Right ventricle myocardium superior (tissue), 1 donor: ENCODE measurements at places on chromosomes 4 and X. TPM values are rescaled to one million over a fixed set of nuclear protein-coding genes. Genes with fewer than 3 reads are reported as not detected.

- DNase-seq, result peak; percentile 71
These were observed 80.4 kb upstream of the GPC4 start for GRCh38 chrX:133495464-133496391.

- DNase-seq, result no peak
These were observed 159.1 kb upstream of the PSAPL1 start for GRCh38 chr4:7593646-7594412.

- no peak for DNase-seq
These were observed 28.9 kb downstream of the SNX25 start for GRCh38 chr4:185238215-185238681.

Gene EDA2R
- total RNA-seq, result 1.0 TPM

Gene MAGEC3
- not detected for total RNA-seq

DNA sequence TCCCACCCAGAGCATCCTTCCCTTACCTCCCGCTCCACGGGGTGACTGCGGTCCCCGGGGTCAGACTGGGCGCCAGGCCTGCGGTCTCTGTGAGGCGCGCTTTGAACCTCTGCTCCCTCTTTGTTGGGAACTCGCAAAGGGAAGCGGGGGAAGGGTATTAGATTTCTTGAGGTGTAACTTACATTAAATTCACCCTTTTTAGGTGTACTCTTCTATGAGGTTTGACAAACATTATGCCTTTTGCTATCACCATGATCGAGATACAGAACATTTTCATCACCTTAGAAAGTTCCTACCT is 569 bp downstream of the DCK start:
- no peak for DNase-seq

Gene MAOB
- 133 TPM for total RNA-seq

- DNase-seq, result no peak
These were observed 62.5 kb upstream of the GPR174 start for GRCh38 chrX:79081895-79082512.

DNA sequence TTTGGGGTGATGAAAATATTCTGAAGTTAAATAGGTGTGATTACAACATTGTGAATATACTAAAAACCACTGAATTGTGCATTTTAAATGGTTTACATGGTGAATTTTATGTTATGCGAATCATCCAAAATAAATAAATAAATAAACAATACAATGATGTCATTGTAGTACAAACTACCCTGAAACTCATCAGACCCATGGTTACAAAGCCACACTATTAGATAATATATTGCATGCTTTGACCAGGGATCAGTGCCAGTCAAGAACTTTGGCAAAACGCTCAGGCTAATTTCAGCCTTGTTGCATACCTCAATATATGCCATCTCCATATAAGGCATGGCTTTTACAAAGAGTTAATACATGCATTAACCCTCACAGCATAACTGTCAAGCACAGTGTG is 45.5 kb upstream of the XIAP start:
- no peak for DNase-seq

DNA sequence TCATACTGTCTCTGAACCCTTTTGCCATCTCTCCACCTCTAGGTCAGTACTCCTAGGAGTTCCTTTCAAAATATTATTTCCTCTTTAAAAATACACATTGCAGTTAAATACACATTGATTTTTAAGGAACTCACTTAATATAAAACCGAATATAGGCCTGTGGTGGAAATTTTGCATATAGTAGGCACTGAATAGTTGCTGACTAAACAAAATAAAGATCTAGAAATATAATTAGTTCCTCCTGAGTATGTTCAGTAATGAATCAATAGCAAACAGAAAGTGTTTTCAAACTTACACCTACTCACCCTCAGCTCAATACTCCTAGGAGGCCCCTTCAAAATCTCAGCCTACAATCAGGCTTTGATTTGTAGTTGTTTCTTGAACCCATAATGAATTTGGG is 61.5 kb downstream of the IGSF1 start:
- DNase-seq, result no peak

Gene FAM53A
- 1.0 TPM for total RNA-seq

GRCh38 chr4:38310446-38311043 is 350.3 kb downstream of the PTTG2 start:
- no peak for DNase-seq

Gene IKBKG
- 15.6 TPM for total RNA-seq

GRCh38 chr4:88597970-88598660 is 5.8 kb downstream of the HERC3 start:
- DNase-seq, result no peak

DNA sequence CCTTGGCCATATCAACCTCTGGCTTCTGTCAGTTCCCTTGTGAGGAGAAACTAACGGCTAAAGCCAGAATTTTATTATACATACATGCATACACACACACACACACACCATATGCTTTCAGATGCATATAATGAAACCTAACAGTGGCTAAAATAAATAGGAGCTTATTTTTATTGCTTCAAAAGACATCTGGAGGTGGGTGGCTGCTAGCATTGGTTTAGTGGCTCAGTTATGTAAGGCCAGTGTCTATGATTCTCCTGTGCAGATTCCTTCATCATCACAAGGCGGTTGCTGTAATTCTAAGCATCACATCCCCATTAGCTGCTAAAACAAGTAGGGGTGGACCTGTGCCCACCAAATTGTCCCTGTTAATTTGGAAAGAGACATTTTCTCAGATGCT is 110.8 kb downstream of the MAPK10 start:
- no peak for DNase-seq

DNA sequence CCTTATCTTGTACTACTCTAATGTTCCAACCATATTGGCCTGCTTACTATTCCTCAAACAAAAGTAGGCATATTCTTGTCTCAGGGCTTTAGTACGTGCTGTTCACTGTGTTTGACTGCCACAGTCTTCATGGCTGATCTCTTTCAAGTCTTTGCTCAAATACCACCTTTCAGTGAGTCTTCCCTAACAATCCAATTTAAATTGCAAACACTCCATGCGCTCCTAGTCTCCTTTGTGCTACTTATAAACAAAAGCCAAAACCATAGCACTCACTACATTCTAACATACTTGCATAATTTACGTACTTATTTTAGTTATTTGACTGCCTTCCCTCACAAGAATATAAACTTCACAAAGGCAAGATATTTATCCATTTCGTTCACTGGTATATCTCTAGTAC is 1.7 kb upstream of the ART3 start:
- DNase-seq, result no peak

DNA sequence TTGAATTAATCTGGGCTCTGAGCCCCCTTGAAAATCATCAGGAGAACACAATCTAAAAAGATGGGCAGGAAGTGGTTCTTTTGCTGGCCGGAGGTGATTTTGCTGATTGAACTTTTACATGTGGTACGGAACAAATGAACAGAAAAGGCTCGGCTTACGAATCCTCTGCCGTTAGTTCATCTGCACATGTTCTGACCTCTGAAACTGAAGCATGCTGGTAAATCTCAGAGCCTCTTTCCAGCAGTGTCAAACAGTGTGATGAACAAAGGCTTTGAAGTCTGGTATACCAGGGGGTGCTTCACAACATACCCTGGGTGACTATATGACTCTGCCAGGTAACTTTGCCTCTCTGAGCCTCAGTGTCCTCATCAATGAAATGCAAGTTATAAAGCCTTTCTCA is 194.2 kb upstream of the C1QTNF7 start:
- no peak for DNase-seq

Gene FGF5
- 0.91 TPM for total RNA-seq

GRCh38 chr4:57148831-57149505 is 38.8 kb upstream of the IGFBP7 start:
- no peak for DNase-seq

Gene NXF2
- total RNA-seq, result not detected

Gene HPGD
- total RNA-seq, result 1.3 TPM

DNA sequence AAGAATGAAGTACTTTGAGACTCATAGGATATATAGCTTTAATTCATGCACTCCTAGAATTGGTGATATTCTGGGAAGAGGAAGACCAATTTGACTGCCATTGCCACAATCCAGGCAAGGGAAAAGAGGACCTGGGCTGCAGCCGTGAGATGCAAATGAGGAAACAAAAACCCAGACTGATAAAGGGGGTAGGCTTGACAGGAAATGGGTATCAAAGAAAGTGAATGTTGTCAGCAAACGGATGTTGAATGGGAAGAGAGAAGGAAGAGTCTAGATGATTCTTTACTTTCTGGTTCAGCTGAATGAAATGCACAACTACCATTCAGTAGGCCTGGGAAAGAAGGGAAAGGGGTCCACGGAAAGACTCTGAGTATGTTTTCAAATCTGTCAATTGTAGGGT is 17.1 kb upstream of the ARHGEF6 start:
- no peak for DNase-seq

Gene CA5B
- 2.8 TPM for total RNA-seq

GRCh38 chr4:114780205-114780604 is 181.6 kb downstream of the UGT8 start:
- DNase-seq, result no peak

Gene CDS1
- total RNA-seq, result 0.19 TPM

GRCh38 chr4:122762966-122763716 is 30.6 kb downstream of the BBS12 start:
- no peak for DNase-seq

- DNase-seq, result no peak
These were observed 384.4 kb downstream of the RAPGEF2 start for GRCh38 chr4:159487284-159487747.

Gene ASB9
- total RNA-seq, result 0.70 TPM

Gene IQSEC2
- total RNA-seq, result 10.5 TPM

DNA sequence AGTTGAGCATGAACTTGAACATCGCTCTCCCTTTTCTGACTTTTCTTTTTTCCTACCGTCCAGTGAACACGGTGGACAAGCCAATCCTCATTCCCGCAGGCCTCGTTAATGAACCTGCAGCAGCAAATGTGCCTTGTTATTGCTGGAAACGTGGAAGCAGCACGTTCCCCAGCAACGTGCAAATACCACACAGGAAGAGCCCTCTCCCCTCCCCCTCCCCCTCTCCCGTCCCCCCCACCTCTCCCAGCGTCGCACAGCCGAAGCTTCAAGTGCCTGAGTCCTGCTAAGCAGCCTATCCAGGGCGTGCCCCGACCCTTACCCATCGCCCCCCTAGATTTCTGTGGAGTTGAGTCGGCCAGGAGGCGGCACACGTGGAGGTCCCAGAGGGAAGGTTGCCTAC is 219.9 kb downstream of the BCOR start:
- no peak for DNase-seq

DNA sequence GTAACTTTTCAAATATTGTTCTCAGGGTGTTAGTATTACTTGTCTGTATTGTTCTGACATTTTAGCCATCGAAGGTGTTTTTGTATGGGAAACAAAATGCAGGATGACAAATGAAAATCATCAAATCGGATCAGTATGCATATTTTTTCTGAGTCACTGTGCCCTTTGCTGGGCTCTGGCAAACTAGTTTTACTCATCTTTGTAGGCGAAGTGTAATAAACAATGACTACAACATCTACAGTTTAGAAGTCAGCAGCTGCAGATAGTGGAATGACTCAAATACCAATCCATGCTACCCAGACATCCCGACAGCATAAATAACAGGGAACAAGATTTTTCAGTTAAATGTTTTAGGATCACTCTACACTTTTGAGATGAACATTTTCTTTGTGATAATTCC is 557.3 kb upstream of the TENM3 start:
- no peak for DNase-seq

Gene CXCL5
- total RNA-seq, result 0.11 TPM

DNA sequence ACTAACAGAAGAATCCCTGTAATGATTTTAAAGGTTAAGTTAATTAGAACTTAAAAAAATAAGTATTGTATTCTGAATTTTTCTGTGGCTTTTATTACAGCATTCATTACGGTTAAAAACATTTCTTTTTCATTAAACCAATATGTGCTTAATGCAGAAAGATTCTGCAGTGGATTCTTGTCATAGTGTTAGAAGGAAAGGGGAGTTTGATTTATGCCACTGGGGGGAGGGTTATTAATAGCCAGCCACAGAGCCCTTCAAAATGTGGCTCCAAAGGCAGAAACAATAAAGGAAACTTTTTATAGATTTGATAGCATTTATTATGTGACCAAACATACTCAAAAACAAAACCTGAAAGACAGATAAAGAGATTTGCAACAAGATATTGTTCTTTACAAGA is 9.1 kb downstream of the SMAD1 start:
- no peak for DNase-seq

- DNase-seq, result no peak
These were observed 41.4 kb upstream of the PPP2R3B start for GRCh38 chrX:427812-428725.

Gene PIR
- 10.8 TPM for total RNA-seq

Gene CLCN4
- 30.9 TPM for total RNA-seq

DNA sequence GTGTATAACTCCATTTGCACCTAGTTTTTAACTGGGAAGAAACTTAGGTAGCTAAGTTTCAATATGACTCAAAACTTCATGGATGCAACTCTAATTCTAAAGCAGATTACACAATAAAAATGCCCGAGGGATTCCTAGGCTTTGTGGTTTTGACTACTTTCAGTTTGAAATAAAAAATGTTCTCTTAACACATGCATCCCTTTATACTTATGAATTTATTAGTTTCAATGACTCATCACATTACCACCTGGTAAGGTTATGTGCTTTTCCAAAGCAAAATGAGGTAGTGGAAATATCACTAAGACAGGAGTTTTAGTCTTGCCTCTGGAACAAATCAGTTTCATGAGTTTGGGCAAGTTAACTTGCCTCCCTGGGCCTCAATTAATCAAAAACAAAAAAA is 125.5 kb downstream of the OPHN1 start:
- DNase-seq, result no peak

Gene SOWAHD
- 0.51 TPM for total RNA-seq
